ENCODE measurements at places on chromosomes 3 and 15.
A peak's percentile ranks its signal among the peaks of the same experiment; 100 is the strongest.

GRCh38 chr15:33124279-33124678 is 70.2 kb downstream of the FMN1 start:
- DNase-seq, result no peak

DNA sequence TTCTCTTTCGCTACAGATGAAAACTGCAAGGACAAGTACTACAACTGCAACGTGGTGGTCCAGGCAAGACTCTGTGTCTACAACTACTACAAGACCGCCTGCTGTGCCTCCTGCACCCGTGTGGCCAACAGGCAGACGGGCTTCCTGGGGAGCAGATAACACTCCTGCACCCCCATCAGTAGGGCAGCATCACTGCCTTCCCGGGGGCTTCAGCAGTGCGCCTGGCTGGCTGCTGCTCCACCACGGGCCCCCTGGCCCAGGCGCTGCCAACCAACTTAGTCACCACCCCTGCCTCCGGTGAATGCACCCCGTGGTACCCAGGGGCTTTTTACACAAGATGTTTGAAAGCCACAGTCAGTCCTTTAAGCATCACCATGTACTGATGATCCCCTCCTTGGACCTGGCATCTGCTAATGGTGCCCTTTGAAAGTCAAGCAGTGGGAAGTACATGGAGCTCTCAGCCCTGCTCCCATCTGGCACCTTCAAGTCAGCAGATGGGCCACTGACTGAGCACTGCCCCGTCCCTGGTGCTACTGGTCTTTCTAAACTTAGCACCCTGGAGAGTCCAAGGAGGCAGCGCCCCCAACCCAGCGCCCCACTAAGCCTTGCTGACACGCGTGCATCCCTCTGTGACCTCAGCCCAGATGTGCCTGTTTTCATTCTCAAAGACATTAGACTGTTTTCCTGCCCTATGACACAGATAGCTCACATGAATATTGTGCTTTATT is 33.0 kb upstream of the NR2E3 start:
- DNase-seq, result no peak

GRCh38 chr3:16245609-16246008 is 19.1 kb downstream of the DPH3 start:
- DNase-seq, result no peak

DNA sequence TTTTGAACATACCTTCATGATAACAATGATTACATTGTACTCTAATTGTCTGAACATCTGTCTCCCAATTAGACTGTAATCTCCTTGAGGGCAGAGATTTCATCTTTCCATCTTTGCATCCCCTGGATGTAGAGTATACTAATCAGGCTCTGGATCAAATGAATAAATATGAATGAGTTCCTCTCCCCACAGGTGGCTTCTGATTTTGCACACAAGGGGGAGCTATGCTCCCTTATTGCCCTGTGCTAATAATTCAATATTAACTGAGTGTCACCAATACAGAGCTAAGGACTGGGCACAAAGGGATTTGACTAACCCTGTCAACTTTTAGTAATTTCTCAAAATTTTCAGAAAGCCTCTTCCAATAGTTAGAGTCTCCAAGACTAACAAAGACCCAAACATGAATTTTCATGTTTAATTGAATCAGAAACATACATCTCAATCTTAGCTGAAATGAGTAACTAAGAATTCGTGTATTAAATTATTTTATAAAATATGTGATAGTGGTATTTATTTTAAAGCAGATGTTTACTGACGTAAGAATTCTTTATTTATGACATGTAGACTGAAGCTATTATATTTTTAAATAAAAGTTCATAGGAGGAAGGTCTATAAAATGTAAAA is 3.0 kb downstream of the DUOXA1 start:
- DNase-seq, result no peak

GRCh38 chr3:102006812-102007485 is 157.6 kb downstream of the NFKBIZ start:
- DNase-seq, result peak; percentile 56

GRCh38 chr3:113249601-113250000 is 38.2 kb downstream of the BOC start:
- no peak for DNase-seq

DNA sequence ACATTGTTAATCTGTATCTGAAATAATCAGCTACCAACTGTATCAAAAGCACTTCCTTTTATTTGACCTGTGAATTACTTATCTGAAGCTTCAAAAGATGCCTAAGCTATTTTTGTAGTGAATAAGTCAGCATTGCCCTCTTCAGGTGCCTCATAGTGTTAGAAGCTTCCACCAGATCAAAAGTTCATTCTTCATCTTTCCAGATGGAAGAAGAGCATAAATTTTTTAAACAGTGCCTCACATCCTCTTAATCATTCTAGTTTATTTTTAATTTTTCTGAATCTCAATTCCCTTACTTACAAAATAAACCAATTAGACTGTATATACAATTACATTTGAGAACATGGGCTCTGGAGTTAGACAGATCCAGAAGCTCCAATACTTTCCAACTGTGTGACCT is 65.0 kb downstream of the MYO5A start:
- peak; percentile 31 for DNase-seq

DNA sequence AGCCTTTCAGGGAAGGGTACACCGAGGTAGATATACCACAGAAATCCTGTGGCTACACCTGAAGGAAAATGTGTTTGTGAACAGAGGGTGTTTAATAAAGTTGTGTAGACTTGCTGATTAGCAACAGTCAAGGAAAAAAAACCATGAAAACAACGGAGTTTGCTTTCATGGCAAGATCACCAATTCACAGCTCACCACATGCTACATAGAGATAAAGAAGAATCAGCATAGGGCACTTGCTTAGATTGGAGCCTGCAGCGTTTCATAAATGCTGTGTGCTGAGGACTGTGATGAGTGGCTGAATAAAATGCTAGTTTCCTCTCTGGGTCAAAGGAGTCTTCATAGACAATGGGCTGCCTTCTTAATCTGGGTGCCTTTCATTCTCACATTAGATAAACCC is 257.6 kb downstream of the SLC9A9 start:
- no peak for DNase-seq

DNA sequence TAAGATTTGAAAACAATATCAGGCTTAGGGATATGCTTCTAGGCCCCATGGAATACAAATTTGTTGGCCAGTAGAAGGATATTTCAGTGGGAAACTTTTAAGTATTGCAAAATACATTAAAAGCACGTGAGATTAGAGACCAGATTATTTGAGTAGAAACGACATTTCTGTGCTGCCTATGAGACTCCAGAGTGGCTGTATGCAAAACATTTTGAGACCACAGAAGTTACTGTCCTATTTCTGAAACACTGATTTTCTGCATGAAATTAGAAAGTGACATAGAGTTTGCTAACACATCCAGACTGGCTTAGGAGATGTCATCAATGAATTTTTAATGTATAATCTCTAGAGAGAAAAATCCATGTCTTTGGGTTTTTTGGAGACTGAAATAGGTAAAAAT is 99.8 kb downstream of the KCNH8 start:
- no peak for DNase-seq

DNA sequence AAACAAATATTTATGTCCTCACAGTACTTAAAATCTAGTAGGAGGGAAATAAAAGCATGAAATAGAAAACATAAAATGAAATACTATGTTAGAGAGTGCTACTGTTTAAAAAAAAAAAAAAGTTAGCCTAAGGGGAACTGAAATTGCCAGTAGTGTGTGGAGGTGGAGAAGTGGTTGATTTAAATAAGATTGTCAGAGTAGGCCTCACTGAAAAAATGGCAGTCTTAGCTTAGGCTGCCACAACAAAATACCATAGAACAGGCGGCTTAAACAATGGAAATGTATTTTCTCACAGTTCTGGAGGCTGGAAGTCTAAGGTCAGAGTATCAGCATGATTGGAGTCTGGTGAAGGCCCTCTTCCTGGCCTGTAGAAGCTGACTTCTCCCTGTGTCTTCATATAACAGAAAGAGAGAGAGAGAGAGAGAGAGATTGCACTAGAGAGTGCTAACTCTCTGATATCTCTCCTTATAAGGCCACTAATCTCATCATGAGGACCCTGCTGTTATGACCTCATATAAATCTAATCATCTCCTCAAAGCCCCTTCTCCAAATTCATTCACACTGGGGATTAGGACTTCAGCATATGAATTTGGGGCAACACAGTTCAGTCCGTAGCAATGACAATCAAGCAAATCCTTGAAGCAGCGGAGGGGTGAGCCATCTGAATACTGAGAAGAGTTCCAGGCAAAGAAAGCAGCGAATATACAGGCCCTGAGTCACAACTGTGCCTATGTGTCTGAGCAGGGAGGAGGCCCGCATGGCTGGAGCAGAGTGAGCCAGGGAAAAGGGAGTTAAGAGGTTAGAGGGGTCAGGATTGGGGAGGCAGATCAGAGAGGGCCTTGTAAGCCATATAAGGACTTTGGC is 23.6 kb upstream of the LRRC34 start:
- DNase-seq, result no peak

DNA sequence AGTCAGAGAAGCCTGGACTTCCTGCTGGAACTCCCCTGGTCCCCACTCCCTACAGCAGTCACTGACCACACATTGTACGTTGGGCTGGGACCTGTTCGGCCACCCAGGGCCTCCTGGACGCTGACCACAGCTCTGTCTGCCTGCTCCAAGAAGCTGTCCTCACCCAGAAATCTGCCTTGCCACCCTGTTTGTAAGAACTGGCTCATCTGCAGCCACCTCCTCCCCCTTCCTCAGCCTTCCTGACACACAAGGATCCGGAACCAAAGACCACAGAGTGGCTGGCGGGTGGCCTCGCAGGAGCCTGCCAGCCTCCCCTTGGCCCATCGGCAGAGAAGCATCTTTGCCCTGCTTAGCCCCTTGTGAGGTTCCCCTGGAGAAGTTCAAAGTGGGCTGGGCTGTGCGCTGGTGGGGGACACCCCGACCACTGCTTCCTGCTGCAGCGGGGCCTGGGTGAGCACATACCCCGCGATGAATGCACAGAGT is 91.9 kb downstream of the PCSK6 start:
- DNase-seq, result no peak

GRCh38 chr3:172530566-172530965 is 7.3 kb upstream of the TNFSF10 start:
- DNase-seq, result no peak

- no peak for DNase-seq
Observed at GRCh38 chr3:30081904-30082303, 524.5 kb upstream of the TGFBR2 start.

DNA sequence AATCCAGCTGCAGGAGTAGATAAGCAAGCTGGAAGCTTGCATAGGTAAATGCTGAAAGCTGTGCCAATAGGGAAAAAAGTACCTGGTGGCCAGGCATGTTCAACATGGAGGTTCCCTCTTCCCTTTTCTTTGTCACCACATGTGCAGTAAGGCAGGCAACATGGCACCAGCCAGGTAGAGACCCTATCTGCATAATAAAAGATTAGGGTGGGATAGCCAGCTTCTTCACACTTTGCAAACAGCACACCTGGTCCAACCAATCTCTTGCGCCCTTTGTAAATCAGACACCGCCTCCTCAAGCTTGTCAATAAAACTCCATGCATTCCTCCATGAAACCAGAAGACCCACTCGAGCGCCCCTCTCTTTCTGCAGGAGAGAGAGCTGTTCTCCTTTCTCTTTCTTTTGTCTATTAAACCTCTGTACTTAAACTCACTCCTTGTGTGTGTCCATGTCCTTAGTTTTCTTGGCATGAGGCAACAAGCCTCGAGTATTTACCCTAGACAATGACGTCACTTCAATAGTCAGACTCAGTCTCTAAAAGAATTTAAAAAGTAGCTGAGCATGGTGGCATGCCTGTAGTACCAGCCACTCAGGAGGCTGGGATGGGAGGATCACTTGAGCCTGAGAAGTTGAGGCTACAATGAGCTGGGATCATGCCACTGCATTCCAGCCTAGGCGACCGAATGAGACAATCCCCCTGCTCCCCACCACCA is 256.3 kb downstream of the SCAPER start:
- no peak for DNase-seq

DNA sequence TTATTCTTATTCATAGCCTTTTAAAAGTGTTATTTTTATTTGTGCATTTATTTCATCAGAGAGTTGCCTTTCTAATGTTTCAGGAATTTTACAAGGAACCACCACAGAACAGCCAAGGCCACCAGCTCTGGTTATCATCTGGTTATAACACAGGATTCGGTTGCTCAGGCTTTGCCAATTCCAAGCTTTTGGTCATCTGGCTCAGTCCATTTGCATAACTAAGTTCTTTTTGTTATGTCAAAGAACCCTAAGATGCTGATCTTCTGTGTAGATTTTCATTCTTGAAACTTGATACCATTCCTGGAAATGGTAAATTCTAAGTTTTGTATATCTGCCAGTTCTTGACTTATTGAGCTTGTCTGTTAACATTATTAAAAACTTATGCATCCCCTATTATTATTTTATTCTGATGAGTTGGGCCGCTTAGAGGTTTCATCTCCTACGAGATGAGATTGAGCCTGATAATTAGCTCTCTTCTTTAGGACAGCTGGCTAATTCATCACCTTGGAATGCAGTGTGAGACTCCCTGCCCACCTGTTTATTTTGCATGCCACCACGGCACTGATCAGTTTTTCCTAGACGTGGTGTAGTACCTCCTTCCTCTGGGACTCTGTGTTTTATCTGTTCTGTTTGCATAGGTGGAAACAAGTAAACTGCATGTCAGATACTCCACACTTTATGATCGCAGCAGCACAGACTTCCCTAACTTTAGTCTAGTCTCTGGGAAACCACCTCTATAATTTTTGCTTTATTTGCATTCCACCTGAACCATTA is 264.8 kb downstream of the SLCO3A1 start:
- no peak for DNase-seq

DNA sequence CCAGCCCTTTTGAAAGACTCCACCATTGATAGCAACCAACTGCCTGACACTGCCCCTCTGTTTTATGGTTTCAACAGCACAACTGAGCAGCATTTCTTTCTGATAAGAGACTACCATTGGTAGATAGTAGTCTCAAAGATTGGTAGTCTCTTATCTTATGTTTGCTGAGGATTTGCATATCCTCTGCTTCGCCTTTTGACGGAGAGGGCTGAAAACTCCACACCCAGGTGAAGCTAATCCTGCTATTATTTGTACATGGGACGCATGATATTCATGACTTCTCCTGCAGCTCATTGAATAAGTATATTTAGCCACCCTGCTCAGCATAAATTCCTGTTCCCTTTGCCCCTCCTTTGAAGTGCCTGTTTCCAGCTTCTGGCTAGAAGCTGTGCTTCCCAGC is 119.4 kb upstream of the STRIT1 start:
- no peak for DNase-seq

DNA sequence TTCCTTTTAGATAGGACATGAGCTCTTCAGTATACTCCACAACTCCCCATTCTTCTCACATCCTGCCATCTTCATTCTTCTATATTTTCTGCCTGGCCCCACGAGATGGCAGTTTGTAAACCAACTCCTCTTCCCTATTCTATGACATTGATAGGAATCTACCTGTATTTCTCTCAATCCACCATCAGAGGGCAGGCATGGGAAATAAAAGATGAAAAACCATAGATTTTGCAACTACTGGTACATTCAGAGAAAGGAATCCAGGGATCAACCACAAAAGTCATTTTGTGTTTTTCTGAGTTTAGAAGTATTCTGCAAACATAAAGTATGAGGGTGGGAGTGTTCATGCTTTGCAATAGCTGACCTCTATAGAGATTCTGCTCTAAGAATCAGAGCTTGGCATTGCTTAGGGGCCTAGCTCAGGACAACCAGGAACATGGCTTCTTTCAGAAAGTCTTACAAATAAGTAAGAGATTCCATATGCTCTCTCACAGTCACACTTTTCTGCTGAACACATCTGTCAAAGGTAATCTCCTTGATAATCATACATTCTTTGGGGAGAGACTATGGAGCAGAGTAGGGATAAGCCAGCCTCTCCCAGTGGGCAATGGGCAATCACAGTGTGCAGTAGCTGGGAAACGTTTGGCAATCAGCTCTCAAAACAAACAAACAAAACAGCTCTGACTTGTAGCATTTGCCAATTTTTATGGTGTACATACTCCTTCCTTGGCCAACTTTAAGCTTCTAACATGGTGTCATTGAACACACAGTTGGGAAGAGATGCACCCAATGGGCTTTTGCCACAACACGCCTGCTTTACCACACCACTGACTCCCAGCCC is 43.1 kb upstream of the SLC25A36 start:
- DNase-seq, result no peak

All from A549 (cell line).